ENCODE measurements at places on chromosomes 5 and 9.

- DNase-seq: no peak
Measured at GRCh38 chr5:139549162-139549894, 11.8 kb upstream of the UBE2D2 start.

DNA sequence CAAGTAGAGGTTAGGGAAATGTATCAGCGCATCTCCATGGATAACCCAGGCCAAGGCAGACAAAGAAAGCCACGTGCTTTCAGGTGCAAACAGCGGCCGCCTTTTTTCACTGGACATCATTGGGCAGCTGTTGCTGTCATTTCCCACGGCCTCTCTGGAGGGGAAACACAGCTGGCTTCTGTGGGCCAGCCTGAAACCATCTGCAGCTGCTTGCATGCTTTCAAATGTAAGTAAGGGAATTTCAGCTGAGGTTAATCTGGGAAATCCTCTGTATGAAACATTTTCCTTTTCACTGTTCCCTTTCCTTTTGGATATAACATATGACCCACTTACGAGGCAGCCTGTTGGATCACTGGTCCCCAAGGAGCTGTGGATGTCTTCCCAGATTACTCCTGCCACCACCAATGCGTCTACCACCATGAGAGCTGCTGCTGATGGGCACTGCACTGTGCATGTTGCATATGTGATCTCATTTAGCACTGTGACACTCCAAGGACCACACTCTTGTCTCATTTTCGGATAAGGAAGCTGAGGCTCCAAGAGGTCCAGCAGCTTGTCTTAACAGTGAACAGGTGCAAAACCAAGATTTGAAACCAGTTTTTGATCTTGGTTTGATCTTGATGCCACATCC, 106.3 kb downstream of the C9orf152 start:
- DNase-seq: no peak

- no peak for DNase-seq
Measured at GRCh38 chr5:180785794-180786221, 16.8 kb downstream of the MGAT1 start.

DNA sequence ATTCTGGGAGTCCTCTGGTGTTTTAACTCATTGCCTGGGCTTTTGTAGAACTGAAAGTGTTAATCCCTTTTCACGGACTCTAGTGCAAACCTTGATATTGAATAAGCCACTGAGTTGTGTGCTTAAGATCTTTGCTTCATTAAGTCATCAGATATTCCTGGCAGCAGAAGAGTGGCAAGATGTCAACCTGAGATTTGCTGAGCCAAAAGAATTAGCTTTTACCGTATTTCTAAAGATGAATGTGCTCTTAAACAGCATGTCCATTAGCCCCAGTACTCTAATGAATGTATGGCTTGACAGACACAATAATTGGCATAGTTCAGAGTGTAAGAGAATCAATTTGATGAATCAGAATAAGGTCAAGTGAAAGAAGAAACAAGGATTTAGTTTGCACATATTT, 87.2 kb upstream of the CDH6 start:
- DNase-seq: no peak

DNA sequence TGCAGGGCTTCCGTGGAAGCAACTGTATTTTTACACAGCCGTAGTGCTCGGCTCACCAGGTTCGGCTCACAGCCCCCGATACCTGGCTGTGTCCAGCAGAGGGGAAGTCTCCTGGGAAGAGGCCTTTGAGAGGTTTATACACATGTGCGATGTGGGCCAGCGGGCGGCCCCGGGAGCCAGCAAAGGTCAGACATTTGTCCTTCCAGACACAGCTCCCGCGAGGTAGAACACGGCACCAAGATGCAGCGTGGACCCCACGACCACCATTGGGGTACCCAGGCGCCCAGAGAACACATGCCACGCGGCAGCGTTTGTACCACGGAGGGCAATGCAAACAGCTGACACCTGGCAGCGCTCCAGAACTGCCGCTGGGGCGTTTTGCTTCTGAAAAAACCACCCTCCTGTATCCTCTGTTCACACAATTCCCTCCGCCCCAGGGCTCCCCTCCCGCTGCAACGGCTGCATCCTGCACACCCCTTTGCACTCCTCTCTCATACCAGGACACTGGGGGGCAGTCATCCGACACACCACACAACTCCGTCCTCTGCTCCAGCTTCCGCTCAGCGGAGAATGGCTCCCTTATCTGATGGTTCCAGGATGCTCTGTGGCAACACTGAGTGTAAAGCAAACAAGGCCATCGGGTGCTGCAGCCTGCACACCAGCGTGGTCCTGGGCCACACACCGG, 235.3 kb downstream of the SYK start:
- peak; percentile 83 for DNase-seq
